Fibroblast of skin of left biceps (primary cell): ENCODE measurements at places on chromosomes 2 and 18.

GRCh38 chr2:166424841-166425240 lies 49.1 kb upstream of the SCN9A start:
- DNase-seq = no peak

GRCh38 chr2:1249897-1250687 lies 163.2 kb upstream of the TPO start:
- DNase-seq = no peak

DNA sequence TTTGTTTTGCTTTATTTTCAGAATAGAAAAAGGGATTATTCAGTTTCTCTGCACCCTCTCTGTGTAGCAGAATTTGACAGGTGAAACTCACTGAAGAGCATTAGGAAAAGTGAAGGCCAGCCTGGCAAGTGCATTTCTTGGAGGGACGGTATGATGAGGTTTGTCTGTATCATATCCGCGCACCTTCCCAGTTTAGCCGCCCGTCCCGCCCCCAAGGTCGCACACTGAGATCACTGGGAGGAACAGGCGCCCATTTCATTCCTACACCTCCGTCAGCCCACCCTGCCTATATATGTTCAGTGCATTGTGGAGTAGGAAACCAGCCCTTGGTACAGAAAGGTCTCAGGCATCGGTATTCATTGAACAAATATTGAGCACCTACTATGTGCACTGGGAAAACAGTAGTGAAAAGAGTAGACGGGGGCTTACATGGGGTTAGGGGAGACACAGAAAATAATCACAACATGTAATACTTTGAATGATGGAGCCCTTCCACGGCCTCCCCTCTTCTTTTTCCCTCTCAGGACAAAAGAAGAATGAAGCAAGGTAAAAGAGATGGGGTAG lies 678 bp upstream of the FECH start:
- DNase-seq = no peak

DNA sequence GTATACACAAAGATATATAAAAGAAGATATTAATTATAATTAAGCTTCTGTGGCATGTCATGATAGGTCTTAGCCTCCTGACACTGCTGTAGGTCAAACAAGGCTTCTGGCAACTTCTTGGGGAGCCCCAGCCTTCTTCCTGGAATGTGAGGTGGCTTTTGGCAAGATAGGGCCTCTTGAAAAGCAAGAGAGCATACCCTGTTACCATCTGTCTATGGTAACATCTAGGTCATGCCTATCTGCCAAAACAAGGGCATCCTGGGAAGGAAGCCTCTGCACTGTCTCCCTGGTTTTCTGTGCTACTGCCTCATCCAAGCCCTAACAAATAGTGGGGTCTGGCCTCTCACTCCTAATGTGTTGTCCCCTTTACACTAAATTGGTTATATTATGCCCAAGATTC lies 70.9 kb downstream of the CCDC148 start:
- no peak for DNase-seq

DNA sequence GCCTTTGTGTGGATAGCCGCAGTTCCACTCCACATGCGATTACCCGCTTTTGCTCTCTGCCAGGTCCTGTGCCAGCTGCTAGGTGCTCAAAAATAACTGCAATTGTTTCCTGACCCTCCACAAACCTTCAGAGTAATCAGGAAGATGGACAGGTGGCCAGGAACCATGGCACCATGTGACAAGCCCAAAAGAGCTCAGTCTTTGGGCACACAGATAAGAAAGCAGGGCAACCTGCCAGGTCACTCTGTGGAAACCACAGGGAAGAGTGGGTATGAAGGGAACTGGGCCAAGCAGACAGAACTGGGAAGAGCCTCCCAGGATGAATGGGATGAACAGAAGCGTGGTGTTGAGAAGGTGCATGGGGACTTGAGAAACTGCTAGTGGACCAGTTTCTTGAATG lies 79.4 kb upstream of the AGAP1 start:
- DNase-seq = no peak
